Posterior vena cava (tissue), 2 donors: ENCODE measurements at places on chromosomes 2 and 18.

- DNase-seq = no peak
These were observed 21.0 kb upstream of the IL37 start for GRCh38 chr2:112889976-112890375.

GRCh38 chr2:187075671-187076070 is 226.7 kb upstream of the ZSWIM2 start:
- no peak for DNase-seq

- DNase-seq = peak; percentile 81
These were observed 3.1 kb downstream of the BCL11A start for GRCh38 chr2:60550178-60550983.

DNA sequence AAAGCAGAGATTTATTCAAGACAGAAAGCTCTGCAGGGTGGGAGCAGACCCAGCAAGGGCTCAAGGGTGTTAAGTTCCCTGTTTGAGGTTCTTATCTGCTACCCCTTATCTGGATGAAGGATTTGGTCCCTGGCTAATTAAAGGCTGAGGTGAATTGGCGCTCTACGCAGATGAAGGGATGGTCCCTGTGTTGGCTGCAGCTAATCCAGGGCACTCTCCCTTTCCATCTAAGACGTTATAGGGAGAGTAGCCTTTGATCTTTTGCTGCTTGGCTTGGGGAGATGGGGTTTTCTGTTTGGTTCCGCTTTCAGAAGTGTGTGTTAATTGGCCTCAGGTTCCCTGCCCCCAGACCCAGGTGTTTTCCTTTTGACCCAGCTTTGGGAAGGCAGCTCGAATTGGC is 17.0 kb downstream of the FAM228A start:
- no peak for DNase-seq

- DNase-seq = peak; percentile 48
These were observed 42.3 kb upstream of the HDAC4 start for GRCh38 chr2:239443102-239443620.

- DNase-seq = no peak
These were observed 77.5 kb upstream of the GLI2 start for GRCh38 chr2:120658042-120658769.

DNA sequence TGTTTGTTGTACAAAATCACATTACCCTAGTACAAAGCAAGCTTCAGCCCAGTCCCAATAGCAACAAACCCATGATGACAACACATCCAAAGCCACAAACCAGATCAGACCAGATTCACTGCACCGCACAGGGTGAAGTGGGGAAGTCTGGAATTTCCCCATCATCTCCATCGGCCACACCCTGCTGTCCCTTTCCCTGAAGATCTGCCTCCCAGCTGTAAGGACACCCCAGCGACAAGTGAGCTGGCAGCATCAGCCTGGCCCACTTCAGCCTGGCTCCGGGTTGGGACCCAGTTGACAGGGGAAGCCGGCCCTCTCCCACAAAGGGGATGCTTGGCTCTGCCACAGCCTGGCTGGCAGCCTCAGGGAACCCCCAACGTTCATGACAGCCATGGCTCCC is 207.6 kb downstream of the MGAT5 start:
- DNase-seq = peak; percentile 78

GRCh38 chr2:198165289-198165688 is 360.9 kb downstream of the PLCL1 start:
- no peak for DNase-seq

DNA sequence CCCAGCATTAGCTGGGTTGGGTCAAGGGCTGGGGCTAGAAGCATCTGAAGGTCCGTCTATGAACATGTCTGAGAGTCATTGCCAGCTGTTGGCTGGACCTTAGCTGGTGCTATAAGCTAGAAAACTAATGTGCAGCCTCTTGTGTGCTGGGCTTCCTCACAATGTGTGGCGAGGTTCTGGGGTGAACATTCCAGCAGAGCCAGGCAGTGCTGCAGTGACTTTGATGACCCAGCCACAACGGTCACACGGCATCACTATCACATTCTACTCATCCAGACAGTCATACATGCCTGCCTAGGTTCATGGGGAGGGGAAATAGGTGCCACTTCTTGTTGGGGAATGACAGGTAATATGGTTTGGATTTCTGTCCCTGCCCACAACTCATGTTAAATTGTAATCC is 260.5 kb downstream of the CYP26B1 start:
- no peak for DNase-seq

GRCh38 chr2:101012706-101013181 is 10.7 kb downstream of the RPL31 start:
- DNase-seq = no peak

DNA sequence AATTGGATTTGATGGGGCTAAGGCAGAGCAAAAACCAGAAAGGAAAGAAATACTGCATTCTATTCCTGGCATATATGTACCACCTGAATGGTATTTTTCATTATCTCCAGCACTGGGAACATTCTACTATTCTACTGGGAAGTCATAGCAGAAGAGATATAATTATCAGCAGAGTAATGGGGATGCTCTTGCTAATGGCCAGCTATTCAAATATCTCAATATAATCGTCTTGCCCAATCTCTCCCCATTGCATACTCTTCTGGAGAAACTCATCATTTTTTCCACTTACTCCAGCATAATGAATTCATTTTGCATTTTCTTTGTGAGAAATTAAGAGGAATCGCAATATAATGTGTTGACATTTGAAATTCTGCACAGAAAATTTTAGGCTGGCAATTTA is 1794.7 kb upstream of the PIK3C3 start:
- DNase-seq = no peak

DNA sequence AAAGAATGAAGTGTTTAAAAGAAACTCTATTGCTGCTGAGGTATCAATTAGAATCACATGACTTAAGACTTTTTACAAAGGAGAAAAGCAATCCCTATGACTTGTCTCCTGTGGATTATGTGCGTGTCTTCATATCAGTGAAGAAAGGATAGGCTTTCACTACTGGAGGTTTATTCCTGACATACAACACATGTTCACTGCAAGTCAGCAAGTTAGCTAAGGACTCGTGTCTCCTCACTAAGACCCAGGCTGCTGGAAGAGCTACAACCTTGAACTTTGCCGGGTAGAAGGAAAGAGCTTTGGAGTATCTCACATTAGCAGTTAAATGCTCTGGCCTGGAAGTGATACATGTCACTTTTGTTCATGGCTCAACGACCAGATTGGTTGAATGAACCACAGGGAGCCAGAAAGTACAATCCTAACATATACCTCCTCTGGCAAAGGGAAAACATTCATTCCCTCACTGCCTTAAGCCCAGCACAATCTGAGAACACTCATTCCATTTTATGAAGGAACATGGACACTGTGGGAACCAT is 215.3 kb downstream of the RNF152 start:
- DNase-seq = no peak

- peak; percentile 34 for DNase-seq
These were observed at the start of gene NEURL3 for GRCh38 chr2:96505231-96505889. NEURL3 (minus strand) TSS chr2:96505357; CDS start chr2:96505286, 71 bp downstream.

- no peak for DNase-seq
These were observed 87.3 kb upstream of the SH3BP4 start for GRCh38 chr2:234864506-234864905.

- DNase-seq = peak; percentile 62
These were observed 54.1 kb upstream of the HS6ST1 start for GRCh38 chr2:128372621-128373341.

DNA sequence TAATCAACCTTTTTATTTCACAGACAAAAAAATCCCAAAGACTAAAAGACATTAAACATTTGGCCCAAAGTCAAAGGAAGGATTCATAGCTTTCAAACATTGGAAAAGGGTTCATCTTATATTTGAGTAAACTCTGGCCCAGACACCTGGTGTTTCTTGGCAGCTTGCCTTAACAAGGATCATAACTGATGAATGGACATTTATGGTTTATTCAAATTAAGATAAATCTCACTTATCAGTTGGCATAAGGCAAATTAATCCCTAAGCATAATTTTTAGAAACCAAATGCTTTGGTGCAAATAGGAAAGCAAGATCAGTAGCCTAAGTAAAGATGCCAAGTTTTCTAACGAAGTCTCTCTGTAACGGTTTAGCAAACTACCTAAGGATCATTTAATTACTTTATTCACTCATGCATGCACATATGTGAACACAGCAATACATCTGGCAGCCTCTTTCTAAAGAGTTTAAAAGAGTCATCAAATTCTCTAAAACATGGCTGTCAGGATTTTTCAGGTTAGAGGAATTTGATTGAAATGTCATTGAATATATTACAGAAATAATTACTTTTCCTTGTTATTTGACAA is 323.4 kb upstream of the RBMS1 start:
- no peak for DNase-seq

GRCh38 chr2:167950571-167950970 is 296.8 kb downstream of the STK39 start:
- no peak for DNase-seq

GRCh38 chr2:131156452-131157149 is 51.5 kb downstream of the PLEKHB2 start:
- DNase-seq = no peak

- DNase-seq = no peak
These were observed 1067.4 kb downstream of the LRP1B start for GRCh38 chr2:141063406-141063805.

GRCh38 chr2:154381931-154382794 is 316.3 kb upstream of the KCNJ3 start:
- DNase-seq = no peak

DNA sequence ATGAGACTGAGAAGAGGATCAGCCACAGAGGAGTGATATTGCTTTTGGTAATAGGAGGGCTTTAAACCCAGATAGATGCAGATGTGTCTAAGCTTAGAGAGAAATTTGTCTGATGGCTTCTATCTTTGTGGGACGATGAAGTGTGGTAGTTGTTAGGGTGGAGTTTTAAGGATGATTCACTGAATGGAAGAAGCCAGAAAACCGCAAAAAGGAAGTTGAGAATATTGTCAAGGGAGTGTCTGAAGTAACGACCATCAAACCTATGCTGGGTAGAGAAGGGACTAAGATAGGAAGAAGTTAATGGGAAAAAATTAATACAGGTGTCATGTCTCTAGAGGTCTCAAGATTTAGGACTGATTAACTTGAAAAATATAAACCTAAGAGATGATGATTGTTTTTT is 195.6 kb upstream of the MC4R start:
- no peak for DNase-seq

DNA sequence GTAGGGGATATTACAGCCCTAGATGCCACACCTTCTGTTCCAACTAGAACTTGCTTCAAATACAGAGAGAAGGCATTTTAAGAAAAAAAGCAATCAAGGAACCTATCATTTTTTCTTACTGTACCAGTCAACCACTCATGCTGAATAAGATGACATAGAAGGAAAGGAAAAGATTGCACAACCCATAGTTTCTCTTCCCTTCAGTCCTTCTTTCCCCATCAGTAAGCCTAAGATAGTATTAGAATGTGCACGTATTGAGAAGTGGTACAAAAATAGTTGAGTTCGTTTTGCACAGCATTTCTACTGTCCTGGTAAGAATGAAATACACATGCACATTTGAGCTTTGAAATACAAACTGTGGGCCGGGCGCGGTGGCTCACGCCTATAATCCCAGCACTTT is 27.0 kb upstream of the HK2 start:
- no peak for DNase-seq

- no peak for DNase-seq
These were observed 9.3 kb upstream of the THADA start for GRCh38 chr2:43605079-43605655.

GRCh38 chr2:70979180-70979488 is 704 bp downstream of the ANKRD53 start:
- DNase-seq = no peak

DNA sequence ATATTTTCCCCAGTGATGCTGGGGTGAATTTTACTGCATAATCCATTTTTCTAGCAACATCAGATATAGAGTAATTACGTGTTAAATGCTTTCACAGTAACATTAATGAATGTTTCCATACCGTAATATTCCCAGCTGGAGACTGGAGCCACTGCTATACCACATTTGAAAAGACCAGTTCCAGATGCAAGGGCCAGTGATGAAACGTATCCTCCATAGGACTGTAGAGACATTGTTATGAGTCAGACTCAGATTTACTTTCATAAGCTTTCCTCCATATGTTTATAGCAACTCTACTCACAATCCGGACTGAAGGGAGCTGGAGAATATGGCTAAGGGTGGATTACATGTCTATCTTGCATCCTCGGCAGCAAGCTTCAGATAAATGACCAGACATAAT is 22.7 kb upstream of the GCG start:
- DNase-seq = no peak

- no peak for DNase-seq
These were observed 71.5 kb downstream of the SNTG2 start for GRCh38 chr2:1022178-1022577.

GRCh38 chr2:223465793-223466192 is 136.4 kb downstream of the SCG2 start:
- peak; percentile 93 for DNase-seq

- no peak for DNase-seq
These were observed 241.8 kb downstream of the AFF3 start for GRCh38 chr2:99900556-99900955.

- no peak for DNase-seq
These were observed 68.9 kb upstream of the DNER start for GRCh38 chr2:229783108-229783721.

DNA sequence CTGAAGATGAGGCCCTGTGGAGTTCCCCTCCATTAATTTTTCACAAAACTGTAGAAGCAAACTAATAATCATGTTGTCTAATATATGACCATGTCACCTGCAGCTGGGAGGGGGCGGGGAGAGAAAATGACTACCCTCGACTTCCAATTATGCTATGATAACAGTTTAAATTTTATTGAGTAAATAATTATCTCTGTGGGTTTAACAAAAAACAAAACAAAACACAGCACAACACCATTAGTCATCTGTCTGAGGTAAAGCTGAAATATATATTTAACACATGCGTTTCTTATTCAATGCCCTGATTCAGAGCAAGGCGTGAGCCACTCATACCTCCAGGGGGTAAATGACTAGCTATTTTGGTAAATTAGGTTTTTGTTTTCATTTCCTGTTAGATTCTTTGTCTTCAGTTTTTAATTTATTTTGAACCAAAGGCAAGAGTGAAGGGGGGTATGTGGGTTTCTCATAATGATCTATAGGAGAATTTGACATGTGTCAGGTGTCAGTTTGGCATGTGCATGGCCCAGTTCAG is 77.4 kb upstream of the ZCCHC2 start:
- no peak for DNase-seq

DNA sequence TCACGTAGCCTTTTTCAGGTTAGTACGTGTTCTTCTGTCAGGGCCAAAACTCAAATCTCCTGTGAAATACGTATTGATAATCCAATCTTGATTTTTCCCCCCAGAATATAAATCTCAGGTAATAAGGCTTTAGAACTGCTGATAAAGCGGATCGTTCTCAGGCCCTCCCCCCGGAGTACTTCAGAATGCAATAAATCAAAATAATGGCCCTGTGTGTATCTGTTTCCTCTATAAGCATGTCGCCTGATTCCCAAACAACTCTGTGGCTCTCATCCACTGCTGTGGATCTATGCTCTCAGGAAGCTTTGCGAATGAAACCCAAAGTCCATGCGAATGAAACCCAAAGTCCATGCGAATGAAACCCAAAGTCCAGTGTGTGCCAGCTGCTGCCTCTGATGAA is 49.4 kb downstream of the IMPA2 start:
- no peak for DNase-seq

DNA sequence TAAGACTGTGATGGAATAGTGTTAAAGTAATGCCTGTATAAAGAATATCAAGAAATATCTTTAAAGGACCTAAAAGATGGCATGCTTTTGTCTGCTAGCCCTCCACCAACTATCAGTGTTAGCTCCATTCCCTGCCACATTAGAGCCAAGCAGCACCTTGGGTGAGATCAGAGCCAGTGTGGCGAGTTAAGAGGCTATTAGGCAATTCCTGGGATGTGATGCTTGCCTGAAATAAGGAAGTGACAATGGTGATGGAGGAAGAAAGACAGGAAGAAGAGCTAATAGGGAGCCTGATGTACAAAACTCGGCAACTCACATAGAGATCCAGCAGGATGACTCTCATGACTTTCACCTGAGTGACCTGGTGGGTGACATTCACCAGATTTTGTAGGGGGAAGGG is 143.5 kb downstream of the ZEB2 start:
- DNase-seq = no peak
